Right ventricle myocardium superior (tissue), 1 donor: ENCODE measurements at places on chromosomes 11 and 22. TPM values are rescaled to one million over a fixed set of nuclear protein-coding genes. Genes with fewer than 3 reads are reported as not detected.

GRCh38 chr22:50252082-50253045 lies 1.3 kb upstream of the HDAC10 start:
- DNase-seq, result peak; percentile 86

DNA sequence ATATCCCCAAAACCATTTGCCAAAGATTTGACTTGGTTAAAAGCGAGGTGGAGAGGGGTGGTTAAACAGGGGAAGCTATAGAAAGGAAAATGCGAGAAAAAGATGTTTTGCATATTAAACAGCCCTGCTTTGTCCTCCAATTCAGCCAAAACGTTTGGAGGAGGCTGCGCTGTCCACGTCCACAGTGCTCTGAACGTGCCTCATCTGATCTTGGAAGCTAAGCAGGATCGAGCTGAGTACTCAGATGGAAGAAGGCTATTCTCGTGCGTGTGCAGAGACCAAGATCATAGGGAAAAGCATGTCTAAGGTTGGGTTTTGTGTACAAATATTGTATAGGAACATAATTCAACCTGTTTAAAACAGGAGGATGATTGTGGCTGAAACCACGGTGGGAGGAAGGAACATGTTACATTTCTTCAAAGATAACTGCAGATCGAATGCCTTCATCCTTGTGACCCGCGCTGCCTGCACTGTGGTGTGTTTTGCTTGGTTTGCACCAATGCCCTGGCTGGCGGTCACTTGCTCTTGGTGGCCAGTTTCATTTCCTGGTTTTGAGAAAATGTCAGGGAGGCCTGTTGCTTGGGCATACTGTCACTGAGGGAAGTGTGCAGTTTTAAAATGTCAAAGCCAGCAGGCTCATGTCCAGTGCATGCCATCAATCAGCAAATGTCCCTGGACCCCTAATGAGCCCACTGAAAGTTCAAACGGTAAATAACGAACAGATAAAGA lies 40.4 kb downstream of the FLI1 start:
- peak; percentile 71 for DNase-seq

- no peak for DNase-seq
Observed at GRCh38 chr11:34631737-34632104, 10.8 kb downstream of the EHF start.

DNA sequence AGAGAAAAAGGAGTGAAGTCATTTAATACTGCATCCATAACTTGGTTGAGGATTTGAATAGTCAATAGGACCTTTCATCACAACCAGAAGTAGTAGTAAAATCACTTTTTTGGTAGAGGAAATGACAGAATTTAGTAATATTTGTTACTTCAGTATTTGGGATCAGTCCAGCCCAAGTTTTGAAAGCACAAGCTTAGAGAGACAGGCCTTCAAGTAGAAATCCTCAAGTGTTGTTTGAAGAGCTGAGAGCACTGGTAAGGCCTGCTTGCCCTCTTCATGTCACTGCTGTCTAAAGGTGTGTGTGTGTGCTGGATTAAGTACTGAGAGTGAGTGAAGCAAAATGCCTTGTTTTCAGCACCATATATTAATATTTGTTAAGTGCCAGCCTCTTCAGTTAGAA lies 137.3 kb downstream of the WNT11 start:
- no peak for DNase-seq

Gene IRAG1
- total RNA-seq, result 4.5 TPM

- DNase-seq, result peak; percentile 92
Observed at GRCh38 chr22:36065775-36066544, 37.3 kb upstream of the RBFOX2 start.

GRCh38 chr11:79720115-79720514 lies 279.3 kb upstream of the TENM4 start:
- no peak for DNase-seq
